ENCODE measurements at places on chromosomes 11 and 22. TPM values are rescaled to one million over a fixed set of nuclear protein-coding genes. Genes with fewer than 3 reads are reported as not detected.

Gene TMA7B
- polyA plus RNA-seq, result not detected

Gene GGT5
- 14.9 TPM for polyA plus RNA-seq

GRCh38 chr11:57368106-57368844 is 12.7 kb downstream of the PRG3 start:
- no peak for DNase-seq

DNA sequence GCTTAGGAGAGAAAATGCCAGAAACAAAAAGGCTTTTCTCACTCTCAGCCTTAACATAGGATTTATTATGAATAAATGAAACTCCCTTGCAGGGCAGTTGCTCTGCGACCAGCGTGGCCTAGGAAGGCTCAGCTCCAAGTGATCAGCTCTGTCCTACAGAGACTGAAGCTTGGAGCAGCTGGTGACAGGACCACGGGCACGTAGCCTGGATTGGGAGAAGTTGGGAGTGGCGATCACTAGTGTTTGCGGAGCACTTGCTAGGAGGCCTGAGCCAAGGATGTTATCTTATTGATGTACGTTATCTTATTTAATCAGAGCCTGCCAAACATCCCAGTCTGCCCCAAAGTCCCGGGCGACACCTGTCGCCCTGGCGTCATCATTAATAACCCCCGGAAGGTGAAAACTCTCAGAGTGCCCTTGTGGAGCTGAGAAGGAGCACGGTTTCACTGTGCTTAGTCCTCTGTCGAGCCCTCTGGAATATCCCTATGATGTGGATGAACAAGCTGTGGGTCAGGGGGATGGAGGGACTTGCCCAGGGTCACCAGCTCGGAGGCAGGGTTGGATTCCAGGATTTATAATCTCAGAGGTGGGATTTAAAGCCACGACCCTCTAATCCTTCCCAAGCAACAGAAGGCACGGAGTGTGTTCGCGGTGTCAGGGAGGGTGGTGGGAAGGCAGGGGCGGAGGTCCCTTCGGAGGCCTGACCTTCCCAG is 40.8 kb upstream of the SMIM38 start:
- DNase-seq, result no peak

DNA sequence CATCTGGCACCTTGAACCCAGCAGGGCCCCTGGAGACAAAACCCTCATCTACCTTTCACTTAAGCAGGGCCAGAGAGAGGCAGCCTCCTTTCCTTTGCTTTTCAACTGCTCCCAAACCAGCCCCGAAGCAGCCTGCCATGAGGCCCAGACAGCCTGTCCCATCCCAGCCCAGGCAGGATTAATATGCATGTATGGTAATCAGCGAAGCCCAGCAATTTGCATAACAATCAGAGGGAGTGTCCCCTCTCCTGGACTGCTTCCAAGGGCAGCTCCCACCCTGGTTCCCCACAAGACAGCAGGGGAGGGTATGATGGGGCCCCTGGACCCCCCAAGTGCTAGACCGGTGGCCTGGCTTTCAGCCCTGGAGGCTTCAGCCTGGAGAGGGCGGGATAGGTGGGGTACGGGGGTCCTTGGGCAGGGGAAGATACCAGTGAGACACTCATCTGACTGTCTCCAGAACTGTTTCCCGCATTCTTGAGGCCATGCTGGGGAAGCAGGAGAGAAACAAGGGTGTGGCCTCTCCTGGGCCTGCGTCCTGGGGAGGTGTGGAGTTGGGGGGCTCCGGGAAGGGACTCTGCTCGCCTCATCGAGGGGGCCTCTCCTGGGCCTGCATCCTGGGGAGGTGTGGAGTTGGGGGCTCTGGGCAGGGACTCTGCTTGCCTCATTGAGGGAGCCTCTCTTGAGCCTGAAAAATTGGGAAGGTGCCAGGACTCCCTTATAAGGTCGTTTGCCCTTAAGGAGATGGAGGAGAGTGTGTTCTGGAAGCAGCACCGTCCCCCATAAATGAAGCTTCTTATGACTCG is 93.2 kb upstream of the PRR5 start:
- peak; percentile 46 for DNase-seq

- DNase-seq, result no peak
Observed at GRCh38 chr11:111063726-111064517, 181.6 kb upstream of the POU2AF2 start.

GRCh38 chr11:125689274-125689859 is 8.7 kb upstream of the ACRV1 start:
- no peak for DNase-seq

- no peak for DNase-seq
Observed at GRCh38 chr11:63847363-63847762, 8.5 kb downstream of the MARK2 start.

DNA sequence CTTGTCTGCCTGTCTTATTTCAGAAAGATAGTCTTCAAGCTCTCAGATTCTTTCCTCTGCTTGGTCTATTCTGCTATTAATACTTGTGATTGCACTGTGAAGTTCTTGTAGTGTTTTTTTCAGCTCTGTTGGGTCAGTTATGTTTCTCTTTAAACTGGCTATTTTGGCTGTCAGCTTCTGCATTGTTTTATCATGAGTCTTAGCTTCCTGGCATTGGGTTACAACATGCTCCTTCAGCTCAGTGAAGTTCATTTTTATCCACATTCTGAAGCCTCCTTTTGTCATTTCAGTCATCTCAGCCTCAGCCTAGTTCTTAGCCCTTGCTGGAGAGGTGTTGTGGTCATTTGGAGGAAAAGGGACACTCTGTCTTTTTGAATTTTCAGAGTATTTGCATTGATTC is 15.5 kb upstream of the DEPDC7 start:
- DNase-seq, result no peak

DNA sequence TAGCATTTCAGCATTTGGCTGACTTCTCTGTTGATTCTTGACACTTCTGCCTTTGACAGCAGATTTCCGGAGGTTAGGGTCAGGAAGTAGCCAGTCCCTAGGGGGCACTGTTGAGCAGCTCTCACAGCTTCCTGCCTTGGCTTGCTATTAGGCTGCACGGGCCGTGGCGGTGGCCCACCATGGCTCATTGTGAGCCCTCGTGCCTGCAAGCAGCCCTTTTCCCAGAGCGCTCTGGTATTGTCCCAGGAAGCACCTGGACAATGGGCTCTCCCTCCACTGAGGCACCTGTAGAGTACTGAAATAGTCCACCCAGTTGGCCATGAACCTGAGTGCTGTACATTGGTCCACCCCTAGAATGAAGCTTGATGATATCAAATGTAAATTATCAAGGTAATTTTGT is 100.2 kb upstream of the GAL start:
- DNase-seq, result peak; percentile 34

All from muscle of leg (tissue), 16 donors.